ENCODE measurements at places on chromosomes 7 and 10.

- DNase-seq = no peak
These were observed 4.4 kb downstream of the UBE2H start for GRCh38 chr7:129948338-129948737.

DNA sequence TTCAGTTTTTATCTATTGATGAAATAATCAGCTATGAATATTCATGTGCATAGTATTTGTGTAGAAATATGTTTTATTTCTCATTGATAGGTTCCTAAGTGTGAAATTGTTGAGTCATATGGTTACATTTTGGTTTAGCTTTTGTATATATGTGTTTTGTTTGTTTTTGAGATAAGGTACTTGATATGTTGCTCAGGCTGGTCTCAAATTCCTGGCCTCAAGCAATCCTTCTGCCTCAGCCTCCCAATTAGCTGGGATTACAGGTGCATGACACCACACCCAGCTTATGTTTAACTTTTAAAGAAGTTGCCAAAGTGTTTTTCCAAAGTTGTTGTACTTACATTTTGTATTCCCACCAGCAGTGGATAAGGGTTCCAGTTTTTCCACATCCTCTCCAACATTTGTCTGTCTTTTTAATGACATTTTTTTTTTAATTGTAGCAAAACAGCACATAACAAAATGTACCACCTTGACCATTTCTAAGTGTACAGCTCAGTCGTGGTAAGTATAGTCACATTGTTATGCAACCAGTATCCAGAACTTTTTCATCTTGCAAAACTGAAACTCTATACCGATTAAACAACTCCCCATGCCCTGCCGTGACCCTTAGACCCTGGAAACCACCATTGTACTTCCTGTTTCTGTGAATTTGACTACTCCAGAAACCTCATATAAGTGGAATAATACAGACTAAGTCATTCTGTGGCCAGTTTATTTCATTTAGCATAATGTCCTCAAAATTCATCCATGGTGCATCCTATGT lies 12.6 kb upstream of the UBE2D1 start:
- DNase-seq = no peak

GRCh38 chr7:155533827-155534690 lies 12.3 kb downstream of the CNPY1 start:
- DNase-seq = peak; percentile 18

DNA sequence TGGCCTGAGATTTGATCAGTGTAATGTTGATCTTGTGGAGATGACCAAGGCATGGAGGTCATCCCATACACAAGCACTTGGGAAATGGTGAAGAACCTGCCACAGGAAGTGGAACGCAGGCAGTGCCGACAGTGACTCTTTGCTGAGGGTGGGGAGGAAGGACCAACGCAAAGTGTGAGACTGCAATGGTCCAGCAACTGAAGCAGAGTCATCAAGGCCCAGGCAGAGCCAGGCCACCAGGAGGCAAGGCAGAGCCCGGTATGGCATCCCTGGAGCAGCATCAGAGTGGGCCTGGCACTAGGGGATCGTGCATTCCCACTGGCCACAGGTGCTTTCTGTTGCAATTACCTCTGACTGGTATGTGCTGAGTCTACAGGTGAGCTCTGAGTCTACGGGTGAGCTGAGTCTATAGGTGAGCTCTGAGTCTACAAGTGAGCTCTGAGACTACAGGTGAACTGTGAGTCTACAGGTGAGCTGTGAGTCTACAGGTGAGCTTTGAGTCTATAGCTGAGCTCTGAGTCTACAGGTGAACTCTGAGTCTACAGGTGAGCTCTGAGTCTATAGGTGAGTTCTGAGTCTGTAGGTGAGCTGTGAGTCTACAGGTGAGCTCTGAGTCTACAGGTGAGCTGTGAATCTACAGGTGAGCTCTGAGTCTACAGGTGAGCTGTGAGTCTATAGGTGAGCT lies 132.9 kb downstream of the KLF6 start:
- no peak for DNase-seq

GRCh38 chr7:142800088-142800487 lies 29.3 kb downstream of the PRSS2 start:
- DNase-seq = no peak

GRCh38 chr7:23696916-23697441 lies 13.0 kb upstream of the STK31 start:
- peak; percentile 60 for DNase-seq

DNA sequence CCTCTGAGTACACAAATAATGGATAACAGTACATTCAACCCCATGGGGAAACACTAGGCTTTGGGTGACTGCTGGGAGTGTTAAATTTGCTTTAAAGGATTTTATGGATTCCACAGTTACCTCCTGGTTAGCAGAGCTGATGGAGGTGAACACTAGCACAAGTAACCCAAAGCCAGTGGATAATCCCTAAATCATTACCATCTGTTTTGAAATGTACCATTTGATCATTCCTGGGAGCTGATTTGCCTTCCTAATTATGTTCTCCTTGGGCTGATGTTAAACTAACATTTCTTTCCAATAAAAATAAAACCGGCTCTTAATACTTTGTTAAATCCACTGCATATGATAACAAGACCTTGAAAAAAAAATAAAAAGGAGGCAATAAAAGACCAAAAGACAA lies 493.9 kb downstream of the PLXNA4 start:
- DNase-seq = no peak

- no peak for DNase-seq
These were observed 8.9 kb upstream of the LYZL1 start for GRCh38 chr10:29279779-29280487.

DNA sequence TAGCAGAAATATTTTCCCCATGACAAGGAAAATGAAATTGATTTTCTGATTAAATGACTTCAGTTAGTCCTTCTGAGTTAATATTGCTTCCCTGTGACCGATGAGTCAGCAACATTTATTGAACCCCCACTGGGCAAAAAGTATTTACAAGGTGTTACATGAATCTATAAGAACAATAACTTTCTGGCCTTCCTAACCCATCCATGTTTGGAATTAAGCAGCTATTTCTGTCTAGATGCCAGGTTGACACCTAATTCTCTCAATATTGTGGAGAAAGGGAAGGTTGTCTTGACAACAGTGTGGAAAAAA lies 112.9 kb upstream of the JAZF1 start:
- DNase-seq = peak; percentile 27

DNA sequence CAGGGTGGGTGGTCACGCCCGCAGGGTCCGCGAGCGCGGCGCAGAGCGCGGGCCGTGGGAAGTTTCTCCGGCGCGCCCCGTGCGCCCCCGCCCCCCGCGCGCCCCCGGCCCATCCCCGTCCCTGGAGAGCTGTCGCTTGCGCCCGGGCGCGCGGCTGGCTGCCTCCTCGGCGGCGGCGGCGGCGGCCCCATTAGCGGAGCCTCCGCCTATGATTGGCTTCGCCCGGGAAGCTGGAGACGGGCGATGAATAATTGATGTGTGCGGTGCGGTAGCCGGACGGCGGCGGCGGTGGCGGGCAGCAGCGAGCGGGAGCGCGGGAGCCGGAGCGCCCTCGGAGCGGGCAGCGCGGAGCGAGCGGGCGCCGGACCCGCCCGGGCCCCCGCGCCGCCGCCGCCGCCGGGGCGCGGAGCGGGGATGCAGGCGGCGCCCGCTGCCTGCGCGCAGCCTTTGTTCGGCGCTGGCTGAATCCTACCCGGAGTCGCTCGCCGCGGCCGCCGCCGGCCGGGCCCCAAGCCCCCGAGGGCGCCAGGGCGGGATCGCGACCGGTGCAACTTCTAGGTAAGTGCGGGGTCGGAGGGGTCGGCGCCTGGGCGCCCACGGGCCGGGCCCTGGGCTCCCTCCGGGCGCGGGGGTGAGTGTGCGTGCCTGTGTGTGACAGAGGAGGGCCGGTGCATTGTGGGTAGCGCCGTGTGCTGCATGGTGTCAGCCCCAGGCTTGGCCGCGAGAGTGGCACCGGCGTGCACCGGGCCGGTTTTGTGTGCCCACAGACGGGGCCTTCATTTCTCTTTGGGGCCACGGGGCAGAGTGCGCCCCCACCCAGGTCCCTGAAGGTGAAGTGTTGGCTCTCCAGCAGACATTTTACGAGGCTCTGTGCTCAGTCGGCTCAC lies 103.8 kb upstream of the PPIF start:
- peak; percentile 52 for DNase-seq

DNA sequence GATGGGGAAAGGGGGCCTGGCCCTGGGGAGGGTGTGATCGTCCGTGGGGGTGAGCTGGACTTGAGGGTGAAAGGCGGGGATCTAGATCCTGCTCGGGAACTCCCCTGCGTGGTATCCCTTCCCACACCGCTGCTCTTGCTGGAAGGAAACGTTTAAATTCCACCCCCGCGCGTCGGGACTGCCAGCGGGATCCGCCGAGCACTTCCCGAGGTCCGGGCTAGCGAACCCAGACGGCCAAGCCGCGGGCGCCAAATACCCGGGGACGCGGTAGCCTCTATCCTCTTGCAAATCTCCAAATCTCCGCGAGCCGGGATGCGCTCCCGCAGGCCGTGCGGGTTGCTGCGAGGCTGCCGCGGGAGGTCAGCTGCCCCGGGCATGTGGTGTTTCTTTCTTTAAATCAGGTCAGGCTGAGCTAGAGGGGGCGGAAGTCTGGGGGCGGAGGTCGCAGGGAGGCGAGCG lies 904 bp downstream of the NPTX2 start:
- no peak for DNase-seq

DNA sequence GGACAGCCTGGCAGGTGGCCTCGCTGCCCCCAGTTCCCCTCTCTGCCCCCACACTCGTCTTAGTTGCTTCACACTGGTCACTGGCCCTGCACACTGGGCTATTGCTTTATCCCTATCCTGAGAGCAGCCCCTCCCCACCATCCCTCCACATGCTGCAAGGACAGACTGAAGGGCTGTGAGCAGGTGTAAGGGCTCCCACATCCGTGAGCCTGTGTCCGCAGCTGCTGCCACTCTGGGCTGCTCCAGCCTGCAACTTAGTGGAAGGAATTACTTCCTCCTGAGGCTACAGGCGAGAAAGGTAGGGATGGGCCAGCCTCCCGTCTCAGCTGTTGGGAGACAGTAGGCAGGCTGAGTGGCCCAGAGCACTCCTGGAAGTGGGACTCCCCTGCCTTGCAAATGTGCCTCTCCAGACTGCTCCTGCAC lies 3.8 kb downstream of the RARRES2 start:
- DNase-seq = no peak

Data from fibroblast of skin of back (primary cell).